ENCODE measurements at places on chromosomes 11 and 22.

- DNase-seq: no peak
Observed at GRCh38 chr22:17396516-17396915, 27.3 kb downstream of the CECR2 start.

DNA sequence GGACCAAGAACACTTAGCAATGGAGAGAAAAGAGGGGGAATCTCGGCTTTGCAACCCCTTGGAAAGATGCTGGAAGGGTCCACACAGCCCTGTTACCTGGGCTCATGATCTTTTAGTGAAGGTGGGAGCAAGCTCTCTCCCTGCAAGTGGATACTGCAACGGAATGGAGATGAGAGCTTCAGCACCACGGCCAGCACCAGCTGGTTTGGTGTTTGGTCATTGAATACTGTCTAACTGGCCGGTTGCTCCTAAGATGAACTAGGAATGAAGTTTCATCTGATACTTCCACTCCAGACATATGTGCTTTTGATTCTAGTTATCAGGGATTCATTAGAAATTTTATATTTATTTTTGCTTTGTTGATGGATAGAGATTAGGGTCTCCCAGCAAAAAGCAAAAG is 16.3 kb downstream of the HTR3A start:
- DNase-seq: no peak

DNA sequence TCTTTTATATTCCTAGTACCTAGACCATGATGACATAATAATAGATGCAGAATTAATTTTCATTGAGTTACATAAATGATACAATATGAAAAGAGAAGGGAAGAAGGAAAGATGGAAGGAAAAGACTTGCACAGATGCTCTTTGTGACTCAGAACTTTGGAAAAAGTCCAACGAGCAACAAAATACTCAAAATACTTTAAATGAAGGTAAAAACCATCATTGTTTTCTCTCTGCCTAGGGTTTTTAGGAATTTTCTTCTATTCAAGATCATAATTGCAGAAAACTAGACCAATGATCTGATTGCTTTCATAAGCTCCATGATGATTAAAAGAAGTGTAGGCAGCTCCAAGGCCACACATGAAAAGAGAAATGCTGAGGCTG is 276.9 kb downstream of the KIRREL3 start:
- no peak for DNase-seq

GRCh38 chr11:43067681-43068080 is 244.1 kb upstream of the API5 start:
- DNase-seq: no peak

DNA sequence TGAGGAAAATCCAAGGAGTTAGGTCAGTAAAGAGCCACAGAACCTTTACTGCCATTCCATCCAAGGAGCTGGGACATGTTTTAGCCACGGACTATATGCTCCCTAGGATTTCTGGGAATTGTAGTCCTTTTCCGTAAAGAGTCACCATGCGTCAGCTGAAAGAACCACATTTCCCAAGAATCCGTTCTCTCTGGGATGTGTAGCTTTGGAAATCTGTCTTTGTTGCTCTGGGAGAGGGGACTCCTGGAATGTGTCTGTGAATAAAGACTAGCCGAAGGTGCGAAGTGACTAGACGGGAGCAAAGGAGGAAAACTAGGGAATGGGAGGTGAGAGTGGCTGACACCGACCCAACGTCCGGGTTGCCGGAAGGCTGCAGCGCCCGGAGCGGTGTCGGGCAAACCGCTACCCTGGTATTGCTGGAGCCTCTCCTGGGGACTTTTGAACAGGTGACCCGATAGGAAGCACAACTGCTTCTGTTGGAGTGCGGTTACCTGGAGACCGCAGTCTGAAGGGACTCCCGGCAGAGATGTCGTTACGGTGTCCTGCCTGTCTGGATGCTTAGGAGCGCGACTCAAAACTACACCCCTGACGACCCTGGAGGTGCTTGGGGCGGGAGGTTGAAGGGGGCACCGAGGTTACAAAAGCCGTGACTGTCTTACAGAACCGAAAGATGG is at the start of gene IFTAP:
IFTAP (plus strand) TSS at position 187 of the 674 bp plus-strand sequence. CDS start 15,602 bp downstream, outside the sequence.
- DNase-seq: peak; percentile 16

DNA sequence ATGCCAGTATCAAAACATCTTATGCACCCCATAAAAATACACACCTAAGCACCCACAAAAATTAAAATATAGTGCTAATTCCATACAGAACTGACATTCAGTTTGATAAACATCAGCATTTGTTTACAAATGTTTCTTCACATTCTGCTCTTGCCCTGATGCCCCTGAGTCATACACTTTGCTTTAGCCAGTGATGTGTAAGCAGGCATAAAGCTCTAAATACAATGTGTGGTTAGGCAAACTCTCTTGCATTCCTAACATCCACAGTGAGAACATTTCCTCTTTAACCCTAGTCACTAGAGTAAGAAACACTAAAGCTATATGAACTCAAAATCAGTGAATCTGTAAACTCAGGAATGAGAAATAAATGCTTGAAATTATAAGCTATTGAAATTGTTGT is 1060.7 kb downstream of the FAM181B start:
- DNase-seq: no peak

DNA sequence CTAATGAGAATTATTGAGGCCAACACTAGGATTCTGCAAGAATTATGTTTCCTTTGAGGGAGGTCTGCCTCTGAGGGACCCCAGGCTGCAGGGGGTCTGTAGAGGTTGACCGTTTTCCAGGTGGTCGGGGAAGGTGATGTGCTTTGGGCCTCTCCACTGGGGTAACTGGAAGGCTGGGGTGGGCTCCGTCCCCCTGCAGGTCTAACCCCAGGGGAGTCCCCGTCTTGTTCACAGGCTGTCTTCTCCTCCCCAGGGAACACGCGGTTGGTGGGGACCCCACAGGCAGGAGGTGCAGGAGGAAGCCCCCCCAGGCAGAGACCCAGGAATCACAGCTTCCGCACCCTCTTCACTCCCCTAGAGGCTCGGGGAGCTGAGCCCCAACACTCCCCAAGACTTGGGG is 726.4 kb downstream of the BRD1 start:
- no peak for DNase-seq

DNA sequence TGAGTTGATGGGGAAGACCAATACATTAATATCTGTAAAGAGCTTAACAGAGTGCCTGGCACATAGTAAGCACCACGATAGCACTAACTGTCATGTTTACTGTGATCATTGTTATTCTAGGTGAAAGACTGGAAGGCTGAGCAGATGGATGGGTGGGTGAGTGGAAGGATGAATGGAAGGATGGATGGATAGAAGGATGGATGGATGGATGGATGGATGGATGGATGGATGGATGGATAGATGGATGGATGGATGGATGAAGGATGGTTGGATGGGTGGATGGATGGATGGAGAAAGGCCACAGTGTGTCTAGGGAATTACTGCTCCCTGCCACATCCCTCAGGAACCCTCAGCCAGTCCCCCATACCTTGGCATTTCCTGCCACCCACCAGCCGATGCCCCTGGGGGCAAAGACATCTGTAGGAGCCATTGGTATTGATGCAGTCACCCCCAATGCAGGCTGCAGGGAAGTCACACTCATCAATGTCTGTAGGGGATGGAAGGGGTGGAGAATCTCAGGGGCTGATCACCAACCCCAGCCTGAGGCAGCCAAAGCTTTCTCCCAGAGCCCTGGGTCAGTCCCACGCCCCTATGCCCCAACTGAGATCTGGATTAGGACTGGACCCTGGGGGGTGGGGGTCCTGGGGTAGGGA is 15.3 kb downstream of the LTBP3 start:
- no peak for DNase-seq

GRCh38 chr11:96329855-96330510 is 13.0 kb downstream of the MAML2 start:
- DNase-seq: no peak

DNA sequence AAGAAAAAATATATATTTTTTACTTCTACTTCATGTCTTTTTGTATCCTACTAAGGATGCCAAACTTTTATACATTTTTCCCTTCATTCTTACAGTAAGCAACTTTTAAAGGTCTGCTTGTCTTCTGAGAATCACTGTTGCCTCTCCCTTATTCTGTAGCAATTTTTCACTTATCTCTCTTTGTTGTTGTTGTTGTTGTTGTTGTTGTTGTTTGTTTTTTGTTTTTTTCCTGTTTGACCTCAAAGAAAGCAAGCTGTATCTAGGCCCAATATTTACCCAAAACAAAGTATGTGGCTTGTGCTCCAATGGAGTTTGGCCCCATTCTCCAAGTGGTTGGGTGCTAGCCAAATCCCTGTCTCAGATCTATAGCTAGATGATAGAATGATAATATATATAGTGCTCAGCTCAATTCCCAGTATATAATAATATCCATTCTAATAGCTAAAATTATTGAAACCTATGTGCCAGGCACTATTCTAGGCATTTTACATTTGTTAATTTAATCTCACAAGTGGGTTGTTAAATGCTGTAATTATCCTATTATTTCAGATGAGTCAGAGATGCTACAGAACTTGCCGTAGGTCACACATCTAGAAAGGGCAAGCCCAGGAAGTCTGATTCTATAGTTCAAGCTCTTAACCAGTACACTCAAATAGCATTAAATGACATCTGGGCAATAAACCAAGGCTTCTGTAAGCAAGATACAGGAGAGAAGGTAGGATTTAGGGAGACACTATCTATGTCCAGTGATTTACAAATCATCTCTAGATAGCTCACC is 205.1 kb upstream of the PITPNB start:
- no peak for DNase-seq

DNA sequence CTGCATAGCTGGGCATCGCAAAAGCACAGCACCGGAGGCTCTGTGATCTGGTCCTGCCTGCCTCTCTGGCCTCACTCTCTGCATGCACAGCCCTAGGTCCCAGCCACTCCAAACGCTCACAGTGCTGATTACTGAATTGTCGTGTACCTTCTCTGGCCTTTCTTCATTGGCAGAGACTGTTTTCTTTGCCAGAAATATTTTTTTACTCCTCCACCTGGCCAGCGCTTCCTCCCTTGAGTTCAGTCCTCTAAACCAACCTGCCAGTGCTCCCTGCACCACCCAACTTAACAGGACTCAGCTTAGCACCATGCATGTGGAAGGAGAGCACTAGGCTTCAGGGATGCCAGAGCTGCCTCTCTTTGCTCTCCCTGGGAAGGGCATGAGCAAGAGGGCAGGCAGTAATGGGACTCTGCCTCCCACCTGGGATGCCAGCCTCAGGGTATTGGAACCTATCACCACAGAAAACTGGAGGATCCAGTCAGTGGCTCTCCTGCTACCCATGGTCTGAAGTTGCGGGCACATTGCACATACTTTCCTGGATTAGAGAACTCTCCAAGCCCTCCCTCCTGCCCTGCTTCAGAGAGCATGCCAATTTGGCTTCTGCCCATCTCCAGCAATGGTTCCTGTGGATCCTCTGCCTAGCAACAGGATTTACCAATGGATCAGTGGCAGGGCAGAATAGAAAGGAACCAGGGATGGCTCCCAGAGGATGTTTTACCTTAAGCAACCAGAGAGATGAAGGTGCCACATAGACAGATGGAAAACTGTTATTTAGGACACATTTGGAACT is 37.0 kb upstream of the GNAZ start:
- DNase-seq: no peak

GRCh38 chr11:107468596-107468995 is 11.0 kb upstream of the CWF19L2 start:
- no peak for DNase-seq

DNA sequence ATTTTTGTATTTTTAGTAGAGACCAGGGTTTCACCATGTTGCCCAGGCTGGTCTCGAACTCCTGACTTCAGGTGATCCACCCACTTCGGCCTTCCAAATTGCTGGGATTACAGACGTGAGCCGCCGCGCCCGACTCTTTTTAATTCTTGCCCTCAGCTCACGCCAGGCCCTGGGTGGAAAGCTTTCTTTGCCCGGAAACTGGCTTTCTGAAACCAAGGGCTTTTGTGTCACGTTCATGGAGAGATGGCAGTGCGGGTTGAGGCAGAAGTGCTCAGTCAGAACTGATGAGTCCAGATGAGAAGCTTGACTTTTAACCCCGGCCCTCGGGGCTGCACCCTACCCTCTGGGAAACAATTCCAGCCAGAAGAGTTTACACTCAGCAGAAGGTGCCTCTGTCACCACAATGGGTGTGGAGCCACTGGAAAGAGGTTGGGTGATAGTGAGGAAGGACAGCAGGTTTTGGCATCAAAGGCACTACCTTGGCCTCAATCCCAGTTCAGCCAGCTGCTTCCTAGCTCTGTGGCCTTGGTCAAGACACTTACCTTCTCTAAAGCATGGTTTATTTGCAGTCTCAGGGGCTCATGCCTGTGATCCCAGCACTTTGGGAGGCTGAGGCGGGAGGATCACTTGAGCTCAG is 890 bp upstream of the ARFGAP3 start:
- no peak for DNase-seq

DNA sequence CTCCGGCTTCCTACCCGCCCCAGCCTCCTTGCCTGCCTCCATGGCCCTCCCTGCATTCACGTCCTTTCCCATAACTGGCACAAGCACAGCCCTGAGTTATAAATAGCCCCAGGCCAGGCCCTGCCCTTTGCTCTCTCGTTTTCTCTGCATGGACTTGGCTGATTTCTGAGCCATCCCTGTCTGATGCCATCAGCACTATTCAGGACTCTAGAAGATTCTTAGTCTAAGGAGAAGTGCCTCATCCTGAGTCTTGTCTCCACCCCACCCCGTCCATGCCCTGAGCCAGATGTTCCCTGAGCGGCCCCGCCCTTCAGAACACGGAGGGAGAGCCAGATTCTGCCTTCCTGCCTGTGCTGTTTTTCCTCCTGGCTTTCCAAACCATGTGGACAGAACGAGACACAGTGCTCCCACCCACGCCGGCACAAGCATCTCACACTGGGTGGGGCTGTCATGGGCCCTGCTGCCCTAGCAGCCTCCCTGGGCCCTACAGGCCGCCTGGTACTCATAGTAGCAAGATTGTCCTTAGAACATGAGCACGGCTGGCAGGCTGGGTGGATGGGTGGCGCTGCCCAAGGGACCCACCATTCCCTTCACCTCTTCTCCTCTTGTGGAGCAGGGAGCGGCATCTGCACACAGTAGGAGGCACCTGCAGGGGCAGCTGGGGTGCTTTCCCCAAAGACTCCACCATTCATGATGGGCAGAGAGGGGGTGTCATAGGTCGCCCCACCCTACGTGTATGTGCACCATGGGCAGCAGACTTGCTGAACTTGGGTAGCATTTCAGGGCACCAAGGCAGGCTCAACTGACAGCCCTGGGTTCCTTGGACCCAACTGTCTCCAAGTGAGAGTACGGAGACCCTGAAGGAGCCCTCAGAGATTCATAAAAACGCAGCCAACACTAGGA is 76.9 kb downstream of the BCR start:
- DNase-seq: no peak

Data from CD4-positive, alpha-beta T cell treated with Interferon alpha-2 for 1 hour (primary cell).